CD4-positive, alpha-beta T cell treated with Interleukin-17A for 4 hours (primary cell): ENCODE measurements at places on chromosomes 12 and 14.
A peak's percentile ranks its signal among the peaks of the same experiment; 100 is the strongest.

GRCh38 chr12:51591016-51591901 is at the start of gene SCN8A:
Gene SCN8A (plus strand): TSS chr12:51591233. CDS start chr12:51662818, 71,585 bp downstream.
- DNase-seq: peak; percentile 65

DNA sequence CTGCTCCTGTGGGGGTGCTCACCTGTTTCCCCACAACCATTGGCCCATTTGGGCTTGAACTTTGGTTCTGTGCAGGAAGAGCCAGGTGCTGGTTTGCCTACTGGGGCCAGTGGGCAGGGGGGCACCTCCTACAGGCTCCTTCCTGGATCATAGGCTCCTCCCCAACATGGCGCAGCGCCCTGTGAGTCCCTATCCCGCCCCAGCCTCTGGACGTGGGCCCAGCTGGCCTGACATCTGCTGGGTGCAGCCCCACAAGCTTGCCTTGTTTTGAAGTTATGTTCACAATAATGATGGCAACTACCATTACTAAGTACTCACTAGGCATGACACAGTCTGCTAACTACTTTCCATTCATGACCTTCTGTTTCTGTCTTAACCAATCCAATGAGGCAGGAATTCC is 147.8 kb downstream of the RBM19 start:
- DNase-seq: no peak

GRCh38 chr12:50401500-50402081 is 906 bp downstream of the LARP4 start:
- DNase-seq: no peak

- no peak for DNase-seq
These were observed 40.4 kb downstream of the CAPS2 start for GRCh38 chr12:75289753-75290152.

GRCh38 chr12:109016978-109017377 is 3.9 kb downstream of the SVOP start:
- no peak for DNase-seq

GRCh38 chr12:101604132-101604531 is 9.4 kb downstream of the MYBPC1 start:
- DNase-seq: no peak

GRCh38 chr12:91777268-91777992 is 368.2 kb downstream of the BTG1 start:
- DNase-seq: no peak

DNA sequence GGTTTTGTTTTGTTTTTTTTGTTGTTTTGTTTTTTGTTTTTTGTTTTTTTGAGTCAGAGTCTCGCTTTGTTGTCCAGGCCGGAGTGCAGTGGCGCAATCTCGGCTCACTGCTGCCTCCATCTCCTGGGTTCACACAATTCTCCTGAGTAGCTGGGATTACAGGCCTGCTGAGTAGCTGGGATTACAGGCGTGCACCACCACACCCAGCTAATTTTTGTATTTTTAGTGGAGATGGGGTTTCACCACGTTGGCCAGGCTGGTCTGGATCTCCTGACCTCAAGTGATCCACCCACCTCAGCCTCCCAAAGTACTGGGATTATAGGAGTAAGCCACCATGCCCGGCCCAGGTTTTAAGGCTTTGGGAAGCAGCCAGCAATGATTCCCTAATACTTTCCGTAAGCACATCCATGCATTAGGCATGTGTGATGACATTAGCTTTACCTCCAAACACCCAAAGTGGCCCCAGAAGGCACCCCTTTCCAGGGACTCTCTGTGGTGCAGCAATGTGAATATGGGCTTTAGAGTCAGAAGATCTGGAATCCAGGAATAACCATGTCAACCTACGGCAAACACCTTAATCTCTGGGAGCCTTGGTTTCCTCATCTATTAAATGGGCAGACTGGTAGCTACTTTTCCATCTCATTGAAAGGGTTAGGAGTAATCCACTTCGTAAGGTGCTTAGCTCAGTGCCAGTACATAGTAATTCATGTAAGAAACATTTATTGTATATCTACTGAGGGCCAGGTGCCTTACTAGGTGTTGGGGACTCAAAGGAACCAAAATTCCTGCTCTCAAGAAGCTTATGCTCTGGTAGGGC is 152.9 kb downstream of the ZFP36L1 start:
- DNase-seq: no peak
